ENCODE measurements at places on chromosomes 5 and 9.

DNA sequence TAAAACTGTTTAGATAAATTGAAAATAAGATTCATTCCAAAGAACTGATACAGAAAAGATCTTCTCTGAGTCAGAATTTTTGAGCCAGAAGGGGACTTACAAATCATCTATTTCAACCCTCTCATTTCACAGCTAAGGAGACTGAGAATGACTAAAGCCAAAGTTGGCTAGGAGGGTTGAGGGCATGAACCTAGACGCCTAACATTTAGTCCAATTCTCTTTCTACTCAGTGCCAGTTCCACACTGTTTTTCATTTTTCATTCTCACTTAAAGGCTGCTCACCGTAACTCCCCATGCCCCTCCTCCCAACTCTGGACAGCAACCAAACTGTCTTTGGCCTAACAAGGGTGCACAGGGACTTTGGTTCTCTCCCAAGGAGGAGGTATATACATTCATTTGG is 364.0 kb downstream of the NDUFS4 start:
- no peak for DNase-seq

GRCh38 chr9:88837731-88838130 is 153.5 kb upstream of the S1PR3 start:
- no peak for DNase-seq

DNA sequence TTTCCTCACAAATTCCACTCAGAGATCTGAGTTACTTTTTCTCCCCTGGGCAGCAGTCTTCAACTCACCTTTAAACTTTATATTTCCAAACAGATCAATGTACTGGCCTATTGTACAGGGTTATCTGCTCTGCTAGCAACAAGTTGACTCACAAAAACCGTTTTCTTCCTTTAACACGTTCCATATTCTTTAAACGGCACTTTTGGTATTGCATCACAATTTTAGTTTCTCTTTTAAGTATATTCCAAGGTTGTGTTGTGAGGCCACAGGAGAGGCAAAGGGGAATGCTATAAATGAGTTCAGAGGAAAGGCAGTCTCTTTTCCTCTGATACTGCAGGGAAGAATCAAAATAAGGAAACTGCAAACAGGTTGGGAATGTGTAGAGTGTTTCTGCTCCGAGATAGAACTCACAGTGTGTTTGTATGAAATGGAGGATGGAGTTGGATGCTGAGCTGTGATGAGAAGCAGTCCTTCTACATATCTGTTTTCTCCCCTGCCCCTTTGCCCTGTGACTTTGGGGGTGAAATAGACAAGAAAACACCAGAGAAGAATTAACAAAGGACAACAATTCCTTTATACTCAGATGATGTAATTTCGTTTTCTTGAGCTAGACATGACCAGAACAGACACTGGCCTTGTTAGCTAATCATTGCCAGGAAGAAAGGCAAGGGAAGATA is 9.9 kb upstream of the ALDOB start:
- DNase-seq, result no peak

DNA sequence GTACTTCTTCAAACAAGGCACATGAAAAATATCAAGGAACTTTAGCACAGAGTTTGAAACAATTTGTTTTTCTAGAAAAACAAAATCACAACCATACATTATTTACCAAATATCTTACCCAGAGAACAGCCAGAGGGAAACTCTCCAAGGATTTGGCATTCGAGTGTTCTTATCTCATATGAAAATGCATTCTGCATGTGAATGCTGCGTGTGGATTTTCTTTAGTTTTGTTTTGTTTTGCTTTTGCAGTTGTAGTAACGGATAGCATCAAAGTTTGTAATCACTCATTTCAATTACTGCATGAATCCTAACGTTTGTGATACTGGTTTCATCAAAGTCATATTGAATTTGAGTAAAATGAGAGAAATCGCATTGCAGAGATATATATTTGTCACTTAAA is 28.0 kb downstream of the ADAMTSL1 start:
- DNase-seq, result no peak

GRCh38 chr9:17802249-17802857 is 223.5 kb downstream of the SH3GL2 start:
- DNase-seq, result no peak

- no peak for DNase-seq
Observed at GRCh38 chr9:87898151-87898550, 15.5 kb downstream of the SPATA31E1 start.

DNA sequence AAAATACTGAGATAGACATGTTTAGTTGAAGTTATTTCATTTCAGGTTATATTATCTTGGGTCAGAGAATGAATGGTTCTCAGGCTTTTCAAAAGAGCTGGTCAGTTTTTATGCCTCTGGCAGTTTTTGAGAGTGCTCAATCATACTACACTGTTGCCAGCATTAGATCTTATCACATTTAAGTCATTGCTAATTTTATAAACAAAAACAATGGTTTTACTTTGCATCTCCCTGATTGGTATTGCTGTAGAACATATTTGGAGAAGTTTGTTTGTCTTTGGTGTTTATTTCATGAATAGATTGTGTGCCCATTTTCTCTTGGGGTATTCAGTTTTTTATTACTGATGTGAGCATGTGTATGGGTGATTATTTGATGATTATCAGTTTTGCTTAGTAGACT is 1.5 kb downstream of the CATSPER3 start:
- DNase-seq, result no peak

DNA sequence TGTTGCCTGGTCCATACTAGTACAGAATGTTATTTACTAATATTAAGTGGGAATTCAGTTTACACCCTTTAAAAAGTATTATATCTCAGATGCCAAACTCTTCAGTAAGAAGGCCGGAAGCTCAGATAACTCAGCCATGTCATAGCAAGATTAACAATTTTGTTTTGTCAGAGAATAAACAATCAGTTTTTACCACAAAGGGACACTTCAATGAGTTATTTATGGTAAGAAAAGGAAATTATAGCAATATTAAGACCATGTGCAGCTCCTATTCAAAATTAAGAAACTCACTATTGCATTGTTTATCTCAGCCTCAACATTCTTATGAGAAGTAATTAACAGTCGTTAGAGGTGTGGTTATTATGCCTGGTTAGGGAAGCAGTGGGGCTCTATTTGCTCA is 13.1 kb upstream of the ARL15 start:
- DNase-seq, result no peak

- DNase-seq, result no peak
Observed at GRCh38 chr5:152723482-152723881, 318.4 kb upstream of the NMUR2 start.

- no peak for DNase-seq
Observed at GRCh38 chr9:76658510-76659231, 105.6 kb upstream of the PCA3 start.

GRCh38 chr9:78314550-78314949 is 17.6 kb downstream of the PSAT1 start:
- no peak for DNase-seq

GRCh38 chr5:97936231-97936630 is 753.2 kb upstream of the RIOK2 start:
- DNase-seq, result no peak

DNA sequence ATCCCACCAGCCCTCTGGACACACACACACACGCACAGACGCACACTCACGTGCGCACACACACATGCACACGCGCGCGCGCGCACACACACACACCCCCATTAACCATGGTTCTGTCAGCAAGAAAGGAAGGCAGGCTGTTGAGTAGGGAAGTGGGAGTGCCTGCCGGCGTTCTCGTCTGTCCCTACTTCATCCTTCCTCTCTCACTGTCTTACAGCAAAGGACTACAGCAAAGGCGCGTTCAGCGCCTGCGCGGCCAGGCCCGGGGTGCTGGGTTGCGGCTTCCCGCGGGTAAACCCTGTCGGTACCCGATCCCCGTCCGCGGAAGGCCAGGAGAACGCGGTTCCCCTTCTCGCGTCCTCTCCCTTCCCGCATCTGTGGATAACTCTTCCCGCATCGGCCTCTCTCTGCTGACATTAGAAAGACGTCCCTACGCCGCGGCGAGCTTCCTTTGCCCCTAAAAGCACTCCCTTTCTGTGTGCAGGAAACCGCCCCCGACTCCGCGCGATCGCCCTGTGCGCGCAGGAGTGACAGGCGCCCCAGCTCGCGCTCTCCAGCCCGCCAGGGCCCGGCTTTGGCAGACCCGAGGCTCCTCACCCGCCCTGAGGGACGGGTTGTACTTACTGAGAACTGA is 219.2 kb downstream of the AGTPBP1 start:
- no peak for DNase-seq

GRCh38 chr5:52856564-52856963 is 68.8 kb downstream of the ITGA1 start:
- no peak for DNase-seq

DNA sequence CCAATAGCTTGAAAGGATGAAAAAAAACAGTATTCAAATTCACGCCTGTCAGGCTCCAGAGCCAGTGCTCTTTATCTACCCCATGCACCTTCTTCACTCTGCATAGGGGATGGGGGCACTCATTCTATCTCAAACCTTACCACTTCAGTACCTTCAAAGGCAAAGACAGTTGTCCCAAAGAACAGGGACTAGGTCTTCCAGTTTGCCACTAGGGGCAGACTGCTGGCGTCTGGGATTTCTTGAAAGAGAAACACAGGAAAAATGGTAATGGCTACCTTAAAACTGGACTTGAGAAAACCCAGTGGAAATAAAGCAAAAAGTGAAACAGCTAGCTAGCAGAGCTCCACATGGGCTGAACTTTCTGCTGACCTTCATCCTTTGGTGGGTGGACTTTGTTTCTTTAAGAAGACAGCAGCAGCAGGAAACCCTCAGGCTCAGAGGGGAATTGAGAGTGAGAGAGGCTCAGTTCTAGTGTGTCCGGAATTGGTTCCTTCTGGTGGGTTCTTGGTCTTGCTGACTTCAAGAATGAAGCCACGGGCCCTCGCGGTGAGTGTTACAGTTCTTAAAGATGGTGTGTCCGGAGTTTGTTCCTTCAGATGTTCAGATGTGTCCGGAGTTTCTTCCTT is 41.0 kb upstream of the SLC36A1 start:
- DNase-seq, result no peak

DNA sequence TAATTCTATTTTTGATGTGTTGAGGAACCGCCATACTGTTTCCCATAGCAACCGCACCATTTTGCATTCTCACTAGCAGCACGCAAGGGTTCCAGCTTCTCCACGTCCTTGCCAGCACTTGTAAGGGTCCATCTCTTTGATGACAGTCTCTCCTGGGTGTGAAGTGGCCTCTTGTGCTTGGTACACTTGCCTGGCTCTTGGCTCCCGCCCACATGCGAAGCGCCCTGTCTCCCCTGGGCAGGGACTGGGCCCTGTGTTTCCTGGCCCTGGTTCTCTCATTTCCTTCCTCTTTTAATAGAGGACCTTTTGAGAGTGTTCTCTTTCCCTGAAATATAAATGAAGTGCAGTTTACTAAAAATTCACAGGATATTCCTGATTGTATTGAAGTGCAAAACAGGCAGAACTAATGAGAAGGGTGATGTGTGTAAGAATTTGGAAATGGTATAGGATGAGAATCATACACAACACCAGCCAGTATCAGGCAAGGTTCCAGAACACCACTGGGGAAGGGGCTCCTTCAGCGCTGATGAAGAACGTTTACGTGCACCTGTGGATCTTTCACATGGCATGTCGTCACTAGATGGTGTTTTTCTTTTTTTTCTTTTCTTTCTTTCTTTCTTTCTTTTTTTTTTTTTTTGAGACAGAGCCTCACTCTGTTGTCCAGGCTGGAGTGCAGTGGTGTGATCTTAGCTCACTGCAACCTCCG is 73.0 kb downstream of the EHMT1 start:
- no peak for DNase-seq

- no peak for DNase-seq
Observed at GRCh38 chr9:16207161-16207560, 654.3 kb downstream of the CCDC171 start.

DNA sequence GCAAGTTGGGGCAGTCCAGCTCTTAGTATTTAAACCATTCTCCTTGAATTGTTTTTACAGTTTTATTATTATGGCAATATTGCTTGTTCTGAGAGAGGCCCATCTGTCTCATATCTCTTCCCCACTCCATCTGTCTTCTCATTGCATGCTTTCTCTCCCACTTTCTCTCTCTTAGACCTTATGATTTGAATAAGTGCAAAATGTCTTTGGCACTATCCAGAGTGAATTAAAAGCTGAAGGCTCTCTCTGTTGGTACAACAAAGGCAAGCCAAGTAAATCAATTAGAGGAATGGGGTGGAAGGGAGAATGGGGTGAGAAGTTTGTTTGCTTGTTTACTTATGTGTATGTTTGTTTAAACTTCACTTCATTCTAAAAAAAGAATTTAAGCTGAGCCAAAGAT is 195.3 kb upstream of the RFX3 start:
- DNase-seq, result no peak

DNA sequence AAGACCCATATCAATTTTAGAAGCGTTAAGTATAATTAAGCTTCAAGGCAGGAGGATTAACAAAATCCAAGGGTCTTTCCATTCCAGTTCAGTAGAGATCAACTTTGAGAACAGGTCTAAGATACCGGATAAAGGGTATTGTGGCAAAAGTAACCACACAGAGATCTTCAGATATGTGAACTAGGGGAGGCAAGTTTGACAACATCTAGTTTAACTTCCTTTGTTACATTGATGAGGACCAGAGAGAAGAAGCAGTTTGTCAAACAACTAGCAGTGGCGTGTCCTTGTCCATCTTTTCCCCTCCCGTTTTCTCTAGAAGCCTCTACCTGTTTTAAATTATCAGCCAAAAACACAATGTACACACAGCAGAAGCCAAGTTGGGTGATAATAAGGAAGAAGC is 8.6 kb downstream of the SLC36A2 start:
- DNase-seq, result no peak

DNA sequence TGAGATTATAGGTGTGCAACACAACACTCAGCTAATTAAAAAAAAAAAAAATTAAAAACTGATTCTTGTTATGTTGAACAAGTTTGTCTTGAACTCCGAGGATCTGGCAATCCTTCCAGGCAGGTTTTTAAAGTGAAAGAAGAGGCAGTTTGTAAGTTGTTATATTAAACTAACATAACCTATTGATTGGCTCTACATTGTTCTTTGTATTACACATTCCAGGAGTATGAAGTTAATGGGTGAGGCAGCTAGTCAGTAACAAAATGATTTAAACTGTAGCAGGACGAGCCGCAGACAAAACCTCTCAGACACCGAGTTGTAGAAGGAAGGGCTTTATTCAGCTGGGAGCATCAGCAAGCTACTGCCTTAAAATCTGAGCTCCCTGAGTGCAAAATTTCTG is 1953.9 kb upstream of the CDH6 start:
- no peak for DNase-seq

DNA sequence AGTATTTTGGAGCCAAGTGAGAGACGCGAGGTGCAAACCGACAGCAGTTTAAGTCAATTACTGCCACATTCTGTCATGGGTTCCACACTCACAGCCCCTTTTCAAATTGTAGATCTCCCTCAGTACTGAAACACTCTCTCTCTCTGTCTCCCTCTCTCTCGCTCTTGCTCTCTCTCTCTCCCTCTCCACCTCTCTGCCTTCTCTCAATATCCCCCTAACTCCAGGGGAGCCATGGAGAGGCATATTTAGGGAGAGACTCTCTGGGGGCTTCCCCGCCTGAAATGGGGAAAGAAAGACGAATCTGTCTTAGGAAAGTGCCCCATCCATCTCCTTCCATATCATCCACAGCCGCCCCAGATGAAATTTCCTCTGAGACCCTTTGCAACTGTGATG is 1.6 kb downstream of the BRINP1 start:
- DNase-seq, result no peak

All from vagina (tissue), 2 donors.